ENCODE measurements at places on chromosomes 13 and 19.
A peak's percentile ranks its signal among the peaks of the same experiment; 100 is the strongest.

DNA sequence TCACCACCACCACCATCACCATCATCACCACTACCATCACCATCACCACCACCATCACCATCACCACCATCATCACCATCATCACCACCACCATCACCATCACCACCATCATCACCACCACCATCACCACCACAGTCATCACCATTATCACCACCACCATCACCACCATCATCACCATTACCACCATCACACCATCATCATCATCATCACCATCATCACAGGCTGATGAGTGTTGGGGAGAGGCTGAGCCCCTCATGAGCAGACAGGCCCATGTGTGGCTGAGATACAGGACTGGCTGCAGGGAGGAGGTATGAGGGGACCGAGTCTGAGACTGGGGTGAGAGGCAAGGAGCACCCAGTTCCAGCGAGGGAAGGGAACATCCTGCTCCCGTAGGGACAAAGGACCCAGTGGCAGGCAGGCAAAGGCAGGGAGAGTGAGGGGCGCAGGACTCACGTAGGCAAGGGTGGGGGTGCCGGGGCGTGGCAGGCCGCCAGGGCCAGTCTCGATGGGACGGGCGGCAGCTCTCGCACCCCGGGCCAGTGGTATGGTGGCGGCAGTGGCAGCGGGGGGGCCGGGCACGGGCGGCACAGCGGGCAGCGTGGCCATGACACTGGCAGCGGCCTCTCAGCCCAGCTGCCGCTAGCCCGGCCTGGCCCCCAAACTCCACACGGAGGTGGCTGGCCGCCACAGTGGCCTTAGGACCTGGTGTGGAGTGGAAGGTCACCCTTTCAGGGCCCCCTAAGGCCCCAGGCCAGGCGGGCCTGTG is 2.7 kb downstream of the NTN5 start:
- no peak for DNase-seq

DNA sequence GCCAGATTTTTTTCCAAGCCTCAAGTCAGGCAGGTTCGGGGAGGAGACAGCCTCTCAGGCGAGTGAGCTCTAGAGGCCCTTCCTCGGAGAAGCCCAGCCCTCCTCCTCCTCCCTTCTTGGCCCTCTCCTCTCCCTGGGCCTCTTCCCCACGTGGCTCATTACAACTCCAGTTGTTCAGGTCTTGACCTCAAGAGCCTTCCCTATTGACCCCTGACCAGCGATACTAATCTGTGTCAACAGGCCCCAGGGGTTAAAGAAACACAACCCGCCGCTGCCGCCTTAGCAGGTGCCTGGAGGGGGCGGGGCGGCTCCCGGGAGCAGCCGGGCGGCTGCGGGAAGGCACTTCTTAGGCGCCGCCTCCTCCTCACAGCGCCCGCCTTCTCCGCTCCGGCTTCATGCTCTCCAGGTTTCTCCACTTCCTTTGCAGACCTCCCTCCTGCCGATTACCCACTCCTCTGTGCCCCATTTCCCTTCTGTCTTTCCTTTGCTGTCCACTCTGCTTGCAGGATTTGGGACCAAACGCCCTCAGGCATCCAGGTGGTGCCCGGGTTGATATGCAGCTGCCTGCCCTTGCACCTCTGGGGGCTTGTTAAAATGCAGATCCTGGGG is 51.0 kb downstream of the LYL1 start:
- DNase-seq, result no peak

GRCh38 chr19:32662186-32662585 is 12.8 kb downstream of the ANKRD27 start:
- peak; percentile 50 for DNase-seq

DNA sequence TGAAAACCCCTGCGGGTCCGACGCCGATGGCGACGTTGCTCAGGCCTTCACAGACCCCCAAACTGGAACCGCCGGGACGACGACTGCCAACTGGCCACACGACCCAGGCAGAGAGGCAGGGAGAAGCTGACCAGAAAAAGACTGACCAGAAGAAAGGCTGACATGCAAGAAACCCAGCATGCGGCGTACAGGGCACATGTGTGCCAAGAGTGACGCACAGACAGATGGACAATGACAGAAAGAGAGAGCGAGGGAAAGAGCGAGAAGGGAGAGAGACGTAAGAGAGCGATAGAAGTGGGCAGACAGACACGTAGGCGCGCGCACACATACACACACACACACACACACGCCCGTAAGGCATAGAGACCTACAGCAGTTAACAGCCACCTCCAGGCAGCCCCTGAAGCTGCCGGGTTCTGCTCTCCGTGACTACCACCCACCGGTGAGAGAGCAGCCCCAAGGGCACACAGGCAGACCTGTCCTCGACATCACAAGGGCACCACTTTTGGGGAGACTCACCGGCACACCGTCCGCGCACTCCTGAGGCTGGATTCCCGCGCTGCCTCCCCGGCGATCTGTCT is 67.2 kb upstream of the ZNF527 start:
- no peak for DNase-seq

DNA sequence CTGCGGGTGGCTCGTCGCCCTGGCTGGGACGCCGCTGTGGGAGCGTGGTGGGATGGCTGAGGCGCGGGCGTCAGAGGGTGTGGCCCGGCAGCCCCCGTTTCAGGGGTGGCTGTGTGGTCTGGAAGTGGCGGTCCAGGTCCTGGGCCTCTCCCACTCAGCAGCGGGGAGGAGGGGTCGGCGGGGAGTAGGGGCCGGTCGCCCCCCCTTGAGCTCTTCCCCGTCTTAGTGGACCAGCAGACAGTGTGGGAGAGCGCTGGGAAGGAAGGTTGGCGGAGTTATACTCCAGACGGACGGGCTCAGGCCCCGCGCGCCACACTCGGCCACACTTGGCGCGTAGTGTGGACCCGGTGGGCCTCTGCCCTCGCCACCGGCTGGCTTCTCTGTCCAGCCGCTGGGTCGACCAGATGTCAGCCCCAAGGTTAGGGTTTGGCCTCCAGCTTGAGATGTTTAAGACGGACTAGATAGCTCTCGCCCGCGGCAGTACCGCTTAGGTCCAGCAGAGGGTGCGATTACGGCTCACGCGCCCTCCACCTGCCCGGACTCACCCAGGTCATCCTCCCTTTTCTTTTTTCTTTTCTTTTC is 21.7 kb upstream of the ZNF429 start:
- DNase-seq, result no peak

GRCh38 chr19:19866611-19867248 is 1.0 kb downstream of the ZNF253 start:
- no peak for DNase-seq

DNA sequence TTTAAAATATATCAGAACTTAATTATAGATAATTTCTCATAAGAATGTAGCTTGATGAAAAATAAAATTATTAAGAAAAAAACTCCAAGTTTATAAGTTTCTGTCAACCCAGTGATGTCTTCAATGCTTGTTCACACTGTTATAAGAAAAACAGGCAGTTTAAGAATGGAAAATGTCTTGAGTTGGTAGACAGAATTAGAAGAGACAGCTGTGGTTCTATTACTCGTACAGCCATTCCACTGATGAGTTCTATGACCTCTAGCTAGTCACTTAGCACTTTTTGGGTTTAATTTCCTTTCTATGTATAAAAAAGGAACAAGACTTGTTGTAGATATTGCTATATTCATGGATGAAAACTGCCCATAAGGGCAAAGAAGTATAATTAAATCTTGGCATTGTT is 1013.1 kb upstream of the ATXN8OS start:
- DNase-seq, result no peak

DNA sequence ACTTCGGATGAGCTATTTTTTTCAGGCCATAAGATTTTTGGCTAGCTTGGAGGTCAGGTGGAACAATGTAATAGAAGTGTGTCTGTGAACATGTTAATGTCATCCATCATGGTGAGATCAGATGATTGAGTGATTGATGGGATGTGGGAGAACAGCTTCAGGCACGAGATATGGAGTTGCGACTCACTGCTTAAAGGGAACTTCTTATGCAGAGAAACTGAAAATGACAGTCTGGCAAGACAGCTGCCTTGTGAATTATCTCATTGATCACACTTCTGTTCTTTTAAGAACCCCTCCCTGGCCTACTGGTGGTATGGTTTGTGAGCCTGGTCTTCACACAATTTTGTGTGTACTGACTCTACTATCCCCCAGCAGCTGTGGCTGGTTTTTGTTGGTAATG is 96.0 kb downstream of the OLFM4 start:
- DNase-seq, result no peak

- DNase-seq, result no peak
These were observed 814 bp downstream of the ZNF480 start for GRCh38 chr19:52297601-52298364.

DNA sequence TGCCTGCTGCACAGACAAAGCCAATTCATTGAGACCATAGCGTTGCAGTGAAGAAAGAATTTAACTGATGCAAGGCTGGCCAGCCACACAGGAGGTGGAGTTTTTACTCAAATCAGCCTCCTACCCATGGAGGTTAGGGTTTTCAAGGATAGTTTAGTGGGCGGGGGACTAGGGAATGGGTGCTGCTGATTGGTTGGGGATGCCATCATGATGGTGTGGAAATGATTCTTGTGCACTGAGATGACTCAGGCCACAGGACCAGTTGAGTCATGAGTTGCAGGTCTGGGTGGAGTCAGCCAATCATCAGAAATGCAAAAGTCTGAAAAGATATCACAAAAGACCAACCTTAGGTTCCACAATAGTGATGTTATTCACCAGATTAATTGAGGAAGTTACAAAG is 359.6 kb downstream of the FOXO1 start:
- no peak for DNase-seq

GRCh38 chr19:2607712-2608601 is 94.5 kb downstream of the GNG7 start:
- DNase-seq, result no peak

GRCh38 chr19:5718037-5718578 is 1.8 kb downstream of the LONP1 start:
- DNase-seq, result peak; percentile 62

- no peak for DNase-seq
These were observed 171.6 kb upstream of the IPO5 start for GRCh38 chr13:97781891-97782305.

DNA sequence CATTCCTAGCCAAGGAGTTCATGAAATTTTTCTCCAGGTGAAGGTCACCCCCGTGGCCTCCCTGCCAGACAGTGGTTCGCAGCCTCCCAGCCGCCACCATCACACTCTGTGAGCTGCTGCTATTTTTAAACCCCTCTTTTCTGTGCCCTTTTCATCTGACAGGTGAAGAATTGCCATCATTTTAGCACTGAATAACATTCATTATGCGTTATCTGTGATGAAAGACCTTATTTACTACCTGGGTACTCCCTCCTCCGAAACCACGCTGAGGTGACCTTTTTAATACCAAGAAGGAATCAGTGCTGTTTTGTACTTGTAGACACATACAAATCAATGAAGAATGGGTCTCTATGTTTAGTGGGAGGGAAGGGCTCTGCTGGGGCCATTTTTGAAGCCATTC is 148.9 kb upstream of the GPR12 start:
- DNase-seq, result no peak

DNA sequence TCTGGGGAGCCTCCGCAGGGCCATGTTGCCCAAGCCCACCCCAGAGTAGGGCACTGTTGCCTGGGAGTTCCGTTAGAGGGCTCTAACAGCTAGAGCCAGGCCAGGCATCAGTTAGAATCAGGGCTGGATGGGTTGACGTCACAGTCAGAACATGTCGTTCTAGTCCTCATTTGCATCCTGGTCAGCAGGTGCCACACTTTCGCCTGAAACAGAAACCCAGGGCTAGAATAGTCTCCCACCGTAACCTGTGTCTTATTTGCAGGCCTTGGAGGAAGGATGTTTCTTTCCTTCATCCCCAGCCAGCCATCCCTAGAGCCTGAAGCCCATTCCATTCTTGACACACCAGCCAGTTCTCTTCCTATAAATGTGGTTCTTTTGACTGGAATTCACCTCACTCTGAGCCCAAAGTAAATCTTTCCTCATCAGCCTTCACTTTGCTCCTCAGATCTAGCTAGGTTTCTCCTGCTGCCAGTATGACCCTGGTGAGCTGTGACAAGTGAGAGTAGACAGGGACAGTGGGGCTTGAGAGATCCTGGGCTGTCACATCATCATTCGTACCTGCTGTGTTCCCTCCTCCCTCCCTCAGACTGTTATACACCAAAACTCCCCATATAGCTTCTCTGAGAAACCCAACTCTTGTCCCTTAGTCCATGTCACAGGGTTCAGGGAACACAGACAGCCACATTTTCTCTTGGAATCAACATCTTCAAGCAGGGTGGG is 12.2 kb upstream of the CCDC97 start:
- DNase-seq, result no peak

GRCh38 chr19:54233941-54234340 is 8.6 kb downstream of the LILRA6 start:
- DNase-seq, result no peak

- no peak for DNase-seq
These were observed 25.9 kb downstream of the COMP start for GRCh38 chr19:18765224-18765623.

DNA sequence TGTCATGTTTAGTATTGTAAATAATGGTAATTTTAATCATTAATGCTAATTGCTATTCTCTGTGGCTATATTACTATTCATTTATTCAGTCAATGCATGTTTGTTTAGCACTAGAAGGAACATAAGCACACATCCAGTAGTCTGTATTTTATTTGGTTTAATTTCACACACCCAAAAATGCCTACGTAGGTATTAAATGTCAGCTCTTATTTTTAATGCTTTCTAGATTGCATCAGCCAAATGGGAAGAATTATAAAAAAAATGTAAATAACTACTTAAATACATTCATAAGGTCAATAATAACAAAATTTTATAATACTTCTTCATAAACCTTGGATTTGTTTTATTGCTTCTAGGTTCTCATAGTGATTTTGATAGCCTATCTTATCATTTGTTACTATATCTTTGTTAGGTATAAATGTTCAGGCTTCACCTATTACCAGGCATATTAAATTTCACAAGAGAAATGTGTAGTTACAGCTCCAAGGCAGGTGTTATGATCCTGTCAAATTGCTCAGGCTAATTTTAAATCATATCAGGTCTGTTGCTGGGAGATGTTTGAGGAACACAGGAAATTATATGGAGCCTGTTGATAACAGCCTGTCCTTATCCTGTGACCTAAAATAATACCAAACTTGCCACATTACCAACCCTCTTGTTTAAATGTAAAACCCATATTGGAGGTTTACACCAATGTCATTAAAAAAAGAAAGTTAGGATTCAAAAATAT is 34.4 kb downstream of the ITGBL1 start:
- no peak for DNase-seq

- DNase-seq, result no peak
These were observed 20.4 kb downstream of the MLLT1 start for GRCh38 chr19:6259312-6259861.

- no peak for DNase-seq
These were observed 11.2 kb upstream of the ERVV-1 start for GRCh38 chr19:53002479-53002878.

- no peak for DNase-seq
These were observed 346.6 kb downstream of the COG6 start for GRCh38 chr13:40002016-40002415.

DNA sequence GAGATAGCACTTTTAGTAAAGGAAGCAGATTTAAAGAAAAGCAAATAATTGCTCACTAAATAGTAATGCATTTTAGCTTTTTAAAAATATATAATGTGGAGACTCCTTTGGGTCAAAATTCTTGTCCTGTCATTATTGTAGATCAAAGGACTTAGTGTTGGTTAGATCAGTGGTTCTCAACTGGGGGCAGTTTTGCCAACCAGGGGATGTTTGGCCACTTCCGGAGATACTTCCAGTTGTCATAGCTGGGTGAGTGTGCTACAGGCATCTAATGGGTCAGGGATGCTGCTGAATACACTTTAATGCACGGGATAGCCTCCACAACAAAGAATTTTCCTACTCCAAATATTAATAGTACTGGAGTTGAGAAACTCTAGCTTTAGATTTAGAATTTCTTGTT is 126.8 kb downstream of the LMO7 start:
- no peak for DNase-seq

- no peak for DNase-seq
These were observed 1246.5 kb downstream of the UQCRFS1 start for GRCh38 chr19:27966390-27966816.

- no peak for DNase-seq
These were observed 120.6 kb upstream of the IRS2 start for GRCh38 chr13:109906976-109907375.
